ENCODE measurements at places on chromosomes 2 and 18.

GRCh38 chr2:64952096-64952495, 37.1 kb upstream of the SLC1A4 start:
- no peak for DNase-seq

DNA sequence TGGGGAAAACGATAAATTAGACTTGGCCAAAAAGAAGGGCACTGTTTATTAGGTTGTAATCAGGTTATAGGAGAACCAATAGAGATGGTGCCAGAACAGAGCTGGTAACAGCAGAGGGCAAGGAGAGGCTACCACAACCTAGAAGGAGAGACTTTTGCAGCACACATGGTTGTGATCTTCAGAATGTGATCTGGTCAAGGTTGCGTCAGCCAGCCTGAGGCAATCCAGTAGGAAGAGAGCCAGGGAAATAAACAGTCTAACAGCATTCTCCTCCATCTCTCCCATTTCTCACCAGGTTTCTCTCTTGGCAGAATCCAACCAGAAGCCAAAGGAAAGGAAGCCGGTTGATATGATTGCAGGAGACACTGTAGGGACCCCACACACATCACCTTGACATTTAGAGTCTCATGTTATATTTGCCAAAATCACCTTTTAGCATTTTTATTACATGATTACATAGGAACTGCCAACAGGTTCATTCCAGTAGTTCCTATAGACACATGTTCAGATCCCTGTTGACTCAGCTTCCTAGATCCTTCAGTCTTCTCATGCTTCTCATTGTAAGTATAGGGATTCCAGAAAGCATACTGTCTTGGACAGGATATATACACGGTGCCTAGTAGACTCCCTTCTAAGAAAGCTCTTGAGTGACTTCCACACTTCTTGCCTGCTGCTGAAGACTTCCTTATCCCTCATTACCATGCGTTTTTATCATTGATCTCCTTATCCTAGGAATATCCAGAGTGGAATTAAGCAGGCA, 17.6 kb upstream of the SPATS2L start:
- no peak for DNase-seq

DNA sequence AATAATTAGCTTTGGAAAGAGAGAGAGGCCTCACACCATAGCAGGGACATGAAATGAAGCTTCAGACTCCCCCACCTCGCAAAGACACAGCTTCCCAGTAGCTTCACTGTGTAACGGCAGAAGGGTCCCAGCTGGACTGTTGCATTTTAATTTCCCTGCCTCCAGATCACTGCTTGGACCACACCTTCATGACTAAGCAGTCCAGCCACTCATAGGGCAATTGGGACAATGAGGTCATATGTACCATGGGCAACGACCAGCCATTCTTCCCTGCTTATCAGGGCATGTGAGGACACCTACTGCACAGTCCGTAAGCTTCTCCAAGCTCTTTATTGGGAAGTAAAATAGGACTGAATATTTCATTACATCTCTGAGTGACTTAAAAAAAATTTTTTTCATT, 183.0 kb downstream of the MREG start:
- no peak for DNase-seq

DNA sequence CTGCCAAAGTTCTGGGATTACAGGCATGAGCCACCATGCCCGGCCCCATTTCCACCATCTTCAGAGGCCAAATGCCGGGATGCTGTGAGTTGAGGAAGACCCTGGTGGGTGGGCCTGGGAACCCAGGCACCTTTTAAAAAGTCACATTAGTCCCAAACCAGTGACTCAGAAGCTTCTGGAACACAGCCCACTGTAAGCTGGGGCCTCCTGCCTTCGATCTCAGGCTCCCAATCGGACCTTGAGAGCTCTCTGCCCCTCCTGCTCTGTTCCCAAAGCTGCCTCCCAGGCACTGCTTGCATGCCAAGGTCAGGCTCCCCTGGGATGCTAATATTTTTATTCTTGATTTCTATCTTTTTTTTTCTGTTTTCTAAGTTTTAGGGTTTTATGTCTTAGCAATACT, 4.2 kb downstream of the ADCY3 start:
- DNase-seq, result no peak

DNA sequence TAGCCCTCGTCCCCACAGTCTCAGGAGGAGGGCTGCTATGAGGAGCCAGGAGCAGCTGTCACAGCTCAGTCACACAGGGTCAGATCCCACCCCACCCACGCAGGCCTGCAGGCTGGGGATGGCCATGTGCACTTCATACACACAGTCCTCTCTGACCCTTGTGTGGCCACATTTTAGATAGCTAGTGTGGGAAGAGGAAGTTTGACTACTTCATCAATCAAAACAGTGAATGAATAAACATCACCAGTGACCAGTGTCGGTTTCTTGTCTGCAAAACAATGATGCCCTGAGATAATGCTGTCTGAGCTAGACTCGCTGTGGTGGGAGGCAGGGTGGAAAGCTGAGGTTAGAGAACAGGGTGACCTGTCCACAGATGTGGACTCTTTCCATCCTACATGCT, 107.1 kb downstream of the PIEZO2 start:
- DNase-seq, result no peak

- no peak for DNase-seq
These were observed 164.5 kb upstream of the SIX3 start for GRCh38 chr2:44777036-44777435.

DNA sequence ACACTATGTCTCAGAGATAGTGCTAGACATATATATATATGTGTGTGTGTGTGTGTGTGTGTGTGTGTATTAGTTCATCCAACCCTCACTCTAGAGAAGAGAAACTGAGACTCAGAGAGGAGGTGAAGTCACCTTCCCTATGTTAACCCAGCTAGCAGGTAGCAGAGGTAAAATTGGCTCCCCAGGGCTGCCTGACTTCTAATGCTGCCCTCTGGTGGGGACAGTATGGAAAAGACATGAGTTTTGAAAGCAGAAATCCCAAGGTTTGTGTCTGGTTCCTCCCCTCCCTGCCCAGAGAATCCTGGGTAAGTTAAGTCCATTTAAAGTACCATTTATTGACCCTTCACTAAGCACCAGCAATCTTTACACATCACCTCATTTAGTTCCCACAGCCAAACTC, 137.7 kb downstream of the THNSL2 start:
- DNase-seq, result peak; percentile 55

- DNase-seq, result no peak
These were observed 50.9 kb upstream of the GPD2 start for GRCh38 chr2:156385242-156385641.

- no peak for DNase-seq
These were observed 21.6 kb downstream of the SMAD7 start for GRCh38 chr18:48929212-48929612.

DNA sequence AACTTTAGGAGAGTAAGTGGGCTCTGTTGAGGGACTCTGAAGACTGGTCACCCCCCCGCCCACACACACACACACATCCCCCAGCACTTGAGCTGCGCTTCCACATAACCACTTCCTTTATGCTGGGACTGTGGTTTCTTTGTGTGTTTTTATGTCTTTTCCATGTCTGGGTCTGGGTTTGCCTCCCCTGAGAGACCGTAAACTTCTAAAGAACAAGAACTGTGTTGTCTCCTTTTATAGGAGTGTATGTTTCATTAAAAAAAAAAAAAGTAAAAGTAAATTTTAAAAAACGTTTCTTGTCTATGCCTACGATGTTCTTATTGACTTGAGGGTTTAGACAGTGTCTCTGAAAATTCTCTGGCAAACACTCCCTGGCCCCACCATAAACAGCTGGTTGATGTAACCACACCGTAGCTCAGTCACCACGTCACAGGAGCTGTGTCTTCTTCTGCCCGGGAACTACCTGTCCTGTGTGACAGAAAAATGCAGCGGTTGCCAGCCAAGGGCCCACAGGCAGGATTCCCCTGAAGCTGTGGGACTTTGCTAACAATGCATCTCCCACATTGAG, 68.0 kb downstream of the KLHL29 start:
- no peak for DNase-seq

DNA sequence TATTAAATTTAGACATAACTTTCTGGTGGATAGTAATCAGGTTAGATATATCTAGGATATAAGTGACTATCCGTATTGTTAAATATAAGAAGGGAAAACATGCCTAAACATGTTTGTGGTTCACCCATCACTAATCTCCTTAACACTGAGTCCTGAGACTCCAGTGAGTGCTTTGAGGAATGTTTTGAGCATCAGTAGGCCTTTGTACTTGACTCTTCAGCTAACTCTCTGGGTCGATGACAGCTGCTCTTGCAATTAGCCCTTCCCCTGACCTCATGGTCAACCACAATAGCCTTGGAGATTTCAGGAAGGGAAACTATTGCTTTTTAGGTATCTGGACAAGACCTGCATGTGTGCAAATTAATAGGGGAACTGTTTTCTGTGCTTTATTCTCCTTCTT, 716.8 kb downstream of the EPHA4 start:
- DNase-seq, result no peak

GRCh38 chr2:31978436-31978835, 32.4 kb downstream of the MEMO1 start:
- no peak for DNase-seq

DNA sequence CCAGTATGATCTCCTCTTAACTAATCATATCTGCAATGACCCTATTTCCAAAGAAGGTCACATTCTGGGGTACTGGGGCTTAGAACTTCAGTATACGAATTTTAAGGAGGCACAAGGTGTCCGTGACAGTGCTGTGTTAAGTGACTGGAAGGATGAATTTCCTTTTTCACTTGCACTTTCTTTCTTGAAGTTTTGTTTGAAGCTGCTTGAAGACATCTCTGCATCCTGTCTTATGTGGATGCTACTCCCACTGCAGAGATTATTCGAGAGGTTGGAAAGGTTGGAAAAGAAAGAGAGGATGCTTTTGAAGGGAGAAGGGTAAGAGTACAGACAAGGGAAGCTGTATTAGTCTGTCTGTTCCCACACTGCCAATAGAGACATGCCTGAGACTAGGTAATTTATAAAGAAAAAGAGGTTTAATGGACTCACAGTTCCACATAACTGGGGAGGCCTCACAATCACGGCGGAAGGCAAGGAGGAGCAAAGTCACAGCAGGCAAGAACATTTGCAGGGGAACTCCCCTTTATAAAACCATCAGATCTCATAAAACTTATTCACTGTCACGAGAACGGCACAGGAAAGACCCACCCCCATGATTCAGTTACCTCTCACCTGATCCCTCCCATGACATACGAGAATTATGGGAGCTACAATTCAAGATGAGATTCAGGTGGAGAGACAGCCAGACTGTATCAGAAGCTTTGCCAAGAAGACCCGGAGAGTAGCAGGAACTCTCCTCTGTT, 3.6 kb upstream of the RNF144A start:
- DNase-seq, result no peak

DNA sequence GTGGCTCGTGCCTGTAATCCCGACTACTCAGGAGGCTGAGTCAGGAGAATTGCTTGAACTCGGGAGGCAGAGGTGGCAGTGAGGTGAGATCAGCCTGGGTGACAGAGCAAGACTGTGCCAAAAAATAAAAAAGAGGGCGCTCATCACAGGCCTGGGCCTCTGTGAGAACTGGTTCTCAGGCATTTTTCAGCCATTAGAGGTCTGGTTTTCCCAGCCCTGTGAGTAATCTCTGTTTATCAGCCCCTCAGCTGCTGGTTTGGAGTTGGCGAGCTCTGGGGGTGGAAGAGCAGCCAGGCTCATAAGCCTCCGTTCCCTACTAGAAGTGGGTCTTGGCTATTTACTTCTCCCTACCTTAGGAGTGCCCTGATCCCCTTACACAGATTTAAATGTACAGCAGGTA, 53.1 kb downstream of the CHRNA1 start:
- DNase-seq, result no peak

All from CD8-positive, alpha-beta T cell (primary cell).